NCI-H1092 treated with DMSO at 0.1 percent for 48 hours (cell line): ENCODE measurements at places on chromosomes 2 and 18.

DNA sequence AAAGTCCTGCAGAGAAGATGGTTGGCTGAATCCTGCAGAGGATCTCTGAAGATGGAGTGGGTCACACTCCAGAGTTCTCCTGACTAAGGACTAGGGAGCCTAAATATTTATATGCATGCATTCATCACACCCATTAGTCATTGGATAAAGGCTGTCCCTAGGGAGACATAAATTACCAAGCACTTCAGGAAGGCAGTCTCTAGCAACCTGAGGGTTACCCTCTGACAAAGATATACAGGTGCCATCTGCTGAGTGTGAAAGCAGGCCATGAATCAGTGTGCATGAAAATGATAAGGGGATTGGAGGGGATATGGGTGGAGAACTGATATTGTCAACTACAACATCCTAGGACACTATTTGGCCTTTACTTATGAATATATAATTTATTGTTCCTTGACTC, 294.8 kb upstream of the DDX18 start:
- no peak for DNase-seq

DNA sequence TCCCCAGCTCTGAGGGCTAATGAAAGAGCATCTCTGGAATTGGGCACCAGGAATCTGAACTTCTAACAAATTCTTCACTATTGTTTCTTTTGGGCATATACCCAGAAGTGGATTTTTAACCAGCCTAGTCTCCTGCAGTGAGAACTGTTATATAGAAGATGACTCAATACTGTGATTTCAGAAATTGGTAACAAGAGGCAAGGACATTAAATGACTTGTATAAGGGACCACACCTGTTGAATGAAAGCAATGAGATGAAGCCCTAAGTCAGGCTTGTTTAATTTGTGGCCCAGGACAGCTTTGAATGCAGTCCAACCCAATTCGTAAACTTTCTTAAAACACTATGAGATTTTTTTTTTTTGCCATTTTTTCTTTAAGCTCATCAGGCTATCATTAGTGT, 57.9 kb downstream of the EPC2 start:
- no peak for DNase-seq

GRCh38 chr2:109272461-109272860, 143.5 kb downstream of the SH3RF3 start:
- DNase-seq: no peak

GRCh38 chr2:104846786-104847585, 6.9 kb upstream of the POU3F3 start:
- no peak for DNase-seq

DNA sequence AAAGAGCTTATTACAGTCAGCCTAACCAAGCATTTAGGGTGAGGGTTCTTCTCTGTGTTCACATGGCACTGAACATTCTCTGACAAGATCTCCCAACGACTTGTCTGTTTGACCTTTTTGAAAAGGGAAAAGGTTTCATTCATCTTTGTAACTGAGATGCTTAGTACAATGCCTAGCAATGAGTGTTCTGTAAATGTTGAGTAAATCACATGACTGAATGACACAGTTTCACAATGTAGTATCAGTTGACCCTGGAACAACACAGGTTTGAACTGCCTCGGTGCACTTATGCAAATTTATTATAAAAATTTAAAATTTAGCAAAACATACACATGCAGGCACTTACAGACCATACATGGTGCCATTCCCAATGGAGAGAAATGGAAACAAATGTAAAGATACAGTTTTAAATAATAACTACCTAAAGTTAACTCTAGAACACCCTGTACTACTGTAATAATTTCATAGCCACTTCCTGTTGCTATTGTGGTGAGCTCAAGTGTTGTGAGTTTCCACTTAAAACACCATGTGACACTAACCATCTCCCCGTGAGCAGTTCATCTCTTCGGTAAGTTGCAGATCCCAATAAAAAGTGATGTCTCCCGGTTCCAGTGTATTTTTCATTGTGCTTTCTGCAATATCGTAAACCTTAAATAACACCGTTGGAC, 34.1 kb upstream of the VWC2L start:
- DNase-seq: no peak

- DNase-seq: no peak
Measured at GRCh38 chr2:74415762-74416395, 5.5 kb downstream of the C2orf81 start.

GRCh38 chr2:40150266-40150665, 301.6 kb downstream of the SLC8A1 start:
- DNase-seq: no peak
